ENCODE measurements at places on chromosomes 13 and 19.
A peak's percentile ranks its signal among the peaks of the same experiment; 100 is the strongest.

DNA sequence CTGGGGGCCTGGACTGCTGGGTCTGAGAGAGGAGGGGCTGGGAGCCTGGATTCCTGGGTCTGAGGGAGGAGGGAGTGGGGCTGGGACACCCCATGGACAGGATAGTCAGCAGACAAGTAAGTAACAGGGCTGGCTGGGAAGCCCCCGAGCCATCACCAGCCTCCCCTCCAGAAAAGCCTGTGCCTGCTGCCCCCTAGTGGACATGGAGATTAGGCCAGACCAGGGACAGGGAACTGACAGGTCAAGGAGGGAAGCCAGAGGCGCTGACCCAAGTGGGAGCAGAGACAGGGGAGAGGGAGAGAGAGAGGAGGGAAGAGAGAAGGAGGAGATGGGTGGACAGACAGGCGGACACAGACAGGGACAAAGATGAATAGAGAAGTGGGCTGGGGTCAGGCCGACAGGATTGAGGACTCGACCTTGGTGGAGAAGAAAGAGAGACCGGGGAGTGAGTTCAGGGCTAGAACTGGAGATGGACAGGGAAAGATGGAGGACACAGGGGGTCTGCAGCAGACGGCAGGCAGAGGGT, 6.7 kb upstream of the ERFL start:
- DNase-seq, result peak; percentile 28

DNA sequence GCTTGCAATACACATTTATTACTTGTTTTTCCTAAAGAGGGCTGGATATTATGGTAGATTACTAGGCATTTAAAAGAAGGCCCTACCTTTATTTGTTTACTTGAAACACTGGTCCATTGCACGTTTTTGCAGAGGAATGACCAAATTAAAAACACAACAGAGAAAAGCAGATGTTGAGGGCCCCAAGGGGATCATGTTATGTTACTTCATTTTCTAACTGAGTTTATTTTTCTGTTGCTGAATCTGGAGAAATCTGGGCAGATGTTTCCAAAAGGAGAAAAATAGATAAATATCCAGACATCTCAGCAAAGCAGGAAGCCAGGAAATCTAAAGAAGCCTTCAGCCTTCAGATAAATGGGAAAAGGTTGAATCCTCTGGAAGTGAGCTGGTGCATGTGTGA, 353.0 kb downstream of the NDFIP2 start:
- DNase-seq, result no peak

DNA sequence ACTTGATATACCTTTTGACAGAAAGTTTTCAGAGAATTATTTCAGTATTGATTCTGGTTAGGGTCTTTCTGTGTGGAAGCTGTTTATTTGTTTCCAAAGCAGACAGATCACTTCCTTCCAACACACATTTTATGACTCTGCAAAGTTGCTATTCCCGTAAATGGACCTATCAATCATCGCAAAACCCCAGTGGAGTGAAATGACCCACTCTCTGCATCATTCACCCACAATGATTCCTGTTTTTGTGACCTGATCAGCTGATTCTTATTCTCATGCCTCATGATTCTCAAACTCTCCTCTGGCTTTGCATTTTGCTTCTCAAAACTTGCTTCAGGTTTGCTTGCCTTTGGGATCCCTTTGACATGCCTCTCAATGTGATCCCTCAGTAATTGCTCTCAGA, 453.7 kb downstream of the PCDH17 start:
- no peak for DNase-seq

DNA sequence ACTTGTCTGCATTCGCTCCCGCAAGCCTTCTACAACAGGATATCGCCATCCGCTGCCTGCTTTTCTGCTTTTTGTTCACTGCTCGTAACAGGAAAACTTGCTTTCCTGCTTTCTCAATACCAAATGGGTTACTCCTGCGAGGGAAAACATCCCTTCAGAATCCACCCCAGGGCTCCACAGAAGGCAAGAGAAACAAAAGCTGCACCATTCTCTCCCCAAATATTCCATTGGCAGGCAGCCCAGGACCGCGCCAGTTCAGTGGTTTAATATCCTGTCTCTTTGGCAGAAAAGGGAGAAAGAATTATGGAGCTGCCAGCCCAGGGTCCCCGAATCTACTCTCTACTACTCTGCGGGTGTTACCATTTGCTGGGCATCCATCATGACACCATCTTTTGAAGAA, 84.7 kb upstream of the DOCK9 start:
- peak; percentile 42 for DNase-seq

GRCh38 chr13:29754473-29754806, 96.0 kb downstream of the UBL3 start:
- DNase-seq, result peak; percentile 45

- DNase-seq, result no peak
Measured at GRCh38 chr19:6242677-6243076, 37.1 kb downstream of the MLLT1 start.

GRCh38 chr19:49421039-49421877, 2.0 kb downstream of the PTH2 start:
- DNase-seq, result peak; percentile 49

- DNase-seq, result no peak
Measured at GRCh38 chr19:46603752-46604231, 2.7 kb downstream of the CALM3 start.

DNA sequence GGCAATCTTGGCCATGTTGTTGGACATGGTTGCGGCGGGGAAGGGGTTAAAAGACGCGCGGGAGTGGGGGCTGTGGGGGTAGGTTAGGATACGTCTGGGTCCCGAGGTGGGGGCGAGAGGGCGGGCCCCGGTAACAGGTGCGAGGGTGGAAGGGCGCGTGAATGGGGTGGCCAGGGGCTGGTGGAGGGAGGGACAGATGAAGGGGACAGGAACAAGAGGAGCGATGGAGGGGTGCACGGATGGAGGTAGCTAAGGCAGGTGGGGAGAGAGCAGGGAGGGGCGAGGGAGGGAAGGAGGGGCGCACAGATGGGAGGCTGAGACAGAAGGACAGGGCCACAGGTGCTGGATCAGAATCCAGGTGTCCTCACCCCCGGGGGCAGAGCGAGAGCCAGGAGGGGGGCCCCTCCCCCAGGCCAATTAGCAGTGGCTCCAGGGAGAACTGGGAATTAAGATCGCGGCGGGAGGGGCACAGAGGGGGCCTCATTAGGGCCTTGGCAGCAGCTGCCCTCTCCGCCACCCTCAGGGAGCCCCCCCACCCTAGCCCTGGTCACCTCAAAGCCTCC, 1.3 kb downstream of the GNG8 start:
- DNase-seq, result no peak

DNA sequence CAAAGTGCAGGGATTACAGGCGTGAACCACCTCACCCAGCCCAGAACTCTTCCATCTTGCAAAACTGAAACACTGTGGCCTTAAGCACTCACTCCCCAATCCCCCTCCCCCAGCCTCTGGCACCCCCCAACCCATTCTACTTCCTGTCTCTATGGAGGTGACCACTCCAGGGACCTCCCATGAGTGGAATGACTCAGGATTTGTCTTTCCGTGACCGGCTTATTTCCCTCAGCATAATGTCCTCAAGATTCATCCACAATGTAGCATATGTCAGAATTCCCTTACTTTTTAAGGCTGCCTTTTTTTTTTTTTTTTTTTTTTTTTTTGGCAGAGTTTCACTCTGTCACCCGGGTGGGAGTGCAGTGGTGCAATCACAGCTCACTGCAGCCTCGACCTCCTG, 3.6 kb upstream of the F2RL3 start:
- DNase-seq, result peak; percentile 38

DNA sequence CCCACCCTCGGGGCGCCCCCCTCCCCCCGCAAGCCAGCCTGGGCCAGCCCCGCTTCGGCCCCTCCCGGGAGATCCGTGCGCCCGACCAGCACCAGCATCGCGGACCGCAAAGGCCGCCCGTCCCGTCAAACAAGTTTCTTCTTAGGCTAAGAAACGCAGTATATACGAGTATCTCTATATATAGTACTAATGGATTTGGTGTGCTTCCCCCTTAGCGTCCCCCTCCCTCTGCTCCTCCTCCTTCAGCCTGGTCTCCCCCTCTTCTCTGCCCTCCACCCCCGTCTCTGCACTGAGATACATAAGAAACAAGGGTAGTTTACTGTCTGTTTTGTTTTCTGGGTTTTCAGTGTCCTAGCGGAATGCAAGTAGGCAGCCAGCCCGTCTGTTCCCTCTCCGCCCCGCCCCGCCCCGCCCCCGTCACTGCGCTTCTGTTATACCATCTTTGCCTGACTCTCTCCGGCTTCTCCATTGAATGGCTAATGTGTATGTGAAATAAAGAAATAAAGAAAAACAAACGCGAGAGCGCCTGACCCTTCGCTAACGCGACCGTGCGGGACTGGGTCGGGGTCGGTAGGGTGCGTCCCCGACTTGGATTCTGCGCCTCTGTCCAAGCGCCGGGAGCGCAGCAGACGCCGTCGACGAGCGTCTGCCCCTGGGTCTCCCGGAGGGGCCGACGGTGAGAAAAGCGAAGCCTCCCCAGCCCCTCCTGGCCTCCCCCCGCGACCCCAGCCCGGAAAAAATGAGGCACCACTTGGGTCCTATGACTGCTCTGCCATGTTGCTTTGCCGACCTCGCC, 4.2 kb downstream of the LYL1 start:
- no peak for DNase-seq

GRCh38 chr13:102700088-102701031, 5.5 kb upstream of the METTL21C start:
- no peak for DNase-seq

- DNase-seq, result no peak
Measured at GRCh38 chr19:47406711-47407416, 12.5 kb downstream of the MEIS3 start.

Measured in brain microvascular endothelial cell (primary cell).